ENCODE measurements at places on chromosomes 12 and 14.

DNA sequence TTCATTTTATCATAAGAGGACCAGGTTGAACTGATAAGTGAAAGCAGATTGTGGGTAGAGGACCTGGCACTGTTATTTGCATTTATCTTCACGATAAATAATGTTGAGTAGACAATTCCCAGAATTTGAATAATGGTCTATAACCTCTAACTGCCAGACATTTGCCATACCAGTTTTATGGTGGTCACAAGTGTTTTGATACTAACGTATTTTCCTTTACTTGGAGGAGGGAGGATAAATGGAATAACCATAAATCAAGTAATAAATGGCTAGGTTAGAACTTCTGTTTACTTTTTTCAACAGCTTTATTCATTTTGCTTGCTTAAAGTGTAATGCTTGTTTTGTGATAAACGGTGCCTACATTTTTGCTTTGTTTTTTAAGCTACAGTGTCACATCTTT, 9.5 kb downstream of the PAX9 start:
- DNase-seq: no peak

DNA sequence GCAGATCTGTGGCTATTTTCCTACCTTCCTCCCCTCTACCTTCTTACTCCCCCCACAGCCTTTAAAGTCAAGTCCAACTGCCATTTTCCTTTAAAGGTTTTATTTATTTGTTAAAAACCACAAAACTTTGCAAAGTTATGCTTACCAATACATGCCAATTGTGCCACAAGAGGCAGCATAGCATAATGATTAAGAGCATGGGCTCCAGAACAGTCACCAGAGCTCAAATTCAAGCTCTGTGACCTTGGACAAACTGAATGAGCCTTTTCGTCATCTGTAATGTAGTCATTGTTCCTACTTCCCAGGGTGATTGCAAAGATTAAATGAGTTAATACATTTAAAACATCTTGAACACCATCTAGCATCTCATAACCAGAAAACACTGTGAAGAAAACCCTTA, 13.0 kb upstream of the FMNL3 start:
- no peak for DNase-seq

GRCh38 chr12:15987696-15988095, 76.6 kb downstream of the DERA start:
- no peak for DNase-seq

- no peak for DNase-seq
Observed at GRCh38 chr14:74244115-74244514, 4.9 kb downstream of the VSX2 start.

- DNase-seq: no peak
Observed at GRCh38 chr12:64667793-64668192, 57.5 kb downstream of the RASSF3 start.

GRCh38 chr12:57031789-57032188, 15.5 kb upstream of the TAC3 start:
- DNase-seq: no peak

GRCh38 chr12:65903691-65904383, 79.6 kb downstream of the HMGA2 start:
- DNase-seq: no peak

GRCh38 chr12:93456077-93456476, 11.2 kb upstream of the MRPL42 start:
- no peak for DNase-seq

GRCh38 chr12:32445356-32445755, 46.0 kb downstream of the FGD4 start:
- DNase-seq: no peak

- no peak for DNase-seq
Observed at GRCh38 chr12:100674036-100674888, 100.8 kb downstream of the GAS2L3 start.

GRCh38 chr12:16175840-16176239, 101.6 kb downstream of the SLC15A5 start:
- no peak for DNase-seq

DNA sequence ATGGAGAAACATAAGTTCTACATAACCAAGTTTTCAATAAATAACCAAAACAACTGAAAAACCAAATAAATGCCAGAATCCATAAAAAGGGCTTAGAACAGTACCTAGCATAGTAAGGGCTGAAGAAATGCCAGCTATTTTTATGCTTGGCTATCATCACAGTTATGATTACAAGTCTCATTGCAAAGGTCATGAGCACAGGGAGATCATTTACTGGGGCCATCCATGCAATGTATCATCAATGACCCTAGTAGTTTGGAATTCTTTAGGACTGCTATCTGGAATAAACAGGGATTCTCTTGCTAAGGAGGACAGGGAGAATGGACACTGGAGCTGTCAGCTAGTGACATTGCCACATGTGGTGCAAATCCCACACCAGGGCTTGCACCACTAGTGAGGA, 92.5 kb upstream of the NAP1L1 start:
- no peak for DNase-seq

- no peak for DNase-seq
Observed at GRCh38 chr12:96846293-96846692, 60.8 kb upstream of the NEDD1 start.

- no peak for DNase-seq
Observed at GRCh38 chr14:102711207-102711606, 66.0 kb upstream of the TRAF3 start.

DNA sequence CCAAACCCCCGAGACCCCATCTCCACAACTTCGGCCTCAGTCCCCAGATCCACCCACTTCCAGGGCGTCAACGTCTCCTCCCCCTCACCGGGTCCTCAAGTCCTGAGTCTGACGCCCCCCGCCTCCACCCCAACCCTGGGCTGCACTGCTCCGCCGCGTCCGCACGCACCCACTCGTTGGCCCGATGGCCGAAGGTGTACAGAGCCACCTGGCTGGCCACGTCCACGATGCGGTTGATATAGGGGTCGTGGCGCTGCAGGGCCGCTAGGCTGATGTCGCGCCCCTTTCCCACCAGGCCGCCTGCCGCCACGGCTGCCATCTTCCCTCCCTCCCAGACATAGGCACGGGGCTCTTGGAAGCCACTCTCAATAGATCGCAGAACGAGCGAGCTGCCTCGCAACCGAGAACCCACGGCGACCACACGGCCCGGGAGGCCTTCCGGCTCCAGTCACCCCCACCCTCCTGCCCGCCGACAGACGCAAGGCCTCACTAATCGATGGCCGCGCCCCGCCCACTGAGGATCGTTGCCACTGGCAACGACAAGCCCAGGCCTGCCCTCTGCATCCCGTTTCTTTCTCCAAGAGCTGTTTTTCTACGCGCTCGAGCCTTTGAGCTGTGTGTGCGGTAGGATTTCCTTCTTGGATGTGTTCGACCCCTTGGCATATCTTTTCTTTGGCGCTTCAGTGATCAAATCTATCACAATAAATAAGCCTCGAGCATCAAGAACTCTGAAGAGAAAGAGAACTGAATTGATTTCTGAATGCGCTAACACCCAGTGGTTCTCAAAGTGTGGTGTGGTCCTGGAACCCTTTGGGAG, at the start of gene DCP1B:
Gene DCP1B (minus strand): TSS at position 345 of the 817 bp plus-strand sequence. CDS start 26 bp downstream, at position 319.
- peak; percentile 93 for DNase-seq

DNA sequence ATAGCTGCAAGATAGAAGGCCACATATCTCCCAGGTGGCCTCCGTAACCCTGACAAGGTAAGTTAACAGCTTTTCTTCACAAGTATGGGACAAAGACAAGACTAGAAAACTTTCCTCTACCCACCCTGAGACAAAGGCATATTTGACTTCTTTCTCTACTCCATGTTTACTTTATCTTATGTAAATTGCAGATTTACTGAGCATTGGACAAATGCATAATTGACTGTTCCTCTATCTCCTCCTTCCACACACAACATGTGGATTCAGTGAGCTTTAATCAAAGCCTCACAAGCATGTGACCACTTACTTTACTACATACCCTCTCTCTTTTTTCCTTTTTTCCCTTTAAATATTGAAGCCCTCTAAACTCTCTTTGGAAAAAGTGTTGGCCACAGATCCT, 289.1 kb upstream of the TMTC1 start:
- no peak for DNase-seq

DNA sequence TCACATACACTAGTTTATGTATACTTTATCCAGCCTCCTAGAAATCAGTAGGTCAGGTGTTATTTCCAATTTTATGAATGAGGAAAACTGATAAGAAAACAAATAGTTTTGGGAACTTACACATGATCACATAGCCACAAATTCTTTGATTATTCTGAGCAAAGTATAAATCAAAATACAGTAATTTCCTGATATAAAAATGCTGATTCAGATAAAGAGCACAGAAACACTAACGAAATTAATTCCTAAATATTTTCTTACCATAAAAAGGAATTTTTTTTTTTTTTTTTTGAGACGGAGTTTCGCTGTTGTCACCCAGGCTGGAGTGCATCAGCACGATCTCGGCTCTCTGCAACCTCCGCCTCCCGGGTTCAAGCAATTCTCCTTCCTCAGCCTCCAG, 275.4 kb downstream of the SOX5 start:
- no peak for DNase-seq

- DNase-seq: no peak
Observed at GRCh38 chr12:56103066-56103711, 1.2 kb upstream of the PA2G4 start.

GRCh38 chr14:86038387-86039042, 508.6 kb downstream of the FLRT2 start:
- peak; percentile 29 for DNase-seq

- DNase-seq: no peak
Observed at GRCh38 chr12:64801381-64801780, 23.1 kb upstream of the TBC1D30 start.

DNA sequence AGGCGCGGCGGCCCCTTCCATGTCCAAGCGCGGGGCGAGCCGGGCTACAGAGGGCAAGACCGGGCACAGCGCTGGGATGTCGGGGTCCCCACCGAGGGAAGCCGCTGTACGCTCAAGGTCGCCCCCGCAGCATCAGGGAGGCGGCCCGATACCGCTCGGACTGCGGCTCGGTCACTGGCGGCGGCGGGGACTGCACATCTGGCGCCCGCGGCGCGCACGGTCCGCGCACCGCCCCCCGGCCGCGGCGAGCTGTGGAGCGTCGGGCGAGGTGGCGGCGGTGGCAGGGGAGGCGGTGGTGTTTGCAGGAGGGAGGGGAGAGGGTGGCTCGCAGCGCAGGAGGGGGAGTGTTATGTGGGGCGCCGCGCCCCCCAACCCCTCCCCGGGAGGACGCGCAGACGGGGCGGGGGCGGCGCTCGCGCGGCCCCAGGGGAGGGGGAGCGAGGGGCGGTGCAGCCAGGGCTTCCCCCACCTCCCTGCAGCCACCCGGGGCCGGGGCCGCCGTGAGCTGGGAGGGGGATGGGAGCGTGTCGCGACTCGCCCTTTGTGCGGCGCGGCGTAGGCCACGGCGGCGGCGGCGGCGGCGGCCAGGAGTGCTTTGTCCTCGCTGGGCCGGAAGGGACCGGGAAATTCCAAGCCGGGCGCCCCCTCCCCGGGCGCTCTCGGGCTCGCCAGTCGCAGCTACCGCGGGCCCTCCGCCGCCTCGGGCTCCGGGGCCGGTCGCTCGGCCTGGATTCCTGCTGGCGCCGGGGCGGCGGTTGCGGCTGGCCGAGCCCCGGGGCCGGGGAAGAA, at the start of gene NUAK1:
Gene NUAK1 (minus strand): TSS at position 322 of the 789 bp plus-strand sequence. CDS start 301 bp downstream, at position 21.
- no peak for DNase-seq
